Bladder microvascular endothelial cell (primary cell): ENCODE measurements at places on chromosomes 4 and X. TPM values are rescaled to one million over a fixed set of nuclear protein-coding genes. Genes with fewer than 3 reads are reported as not detected.

Gene TKTL1
- under 0.01 and 0.31 TPM in 2 replicates for total RNA-seq

Gene LINC00632
- 0.49 and 0.57 TPM in 2 replicates for total RNA-seq

Gene TACC3
- 17.4 and 19.1 TPM in 2 replicates for total RNA-seq

Gene HERC6
- 6.0 and 6.7 TPM in 2 replicates for total RNA-seq

Gene GAR1
- total RNA-seq = 2.4 and 5.9 TPM in 2 replicates

Gene RAB39B
- total RNA-seq = under 0.01 and 0.38 TPM in 2 replicates

Gene SSX1
- not detected in 2 replicates for total RNA-seq

Gene GLUD2
- total RNA-seq = 1.0 and 3.9 TPM in 2 replicates

Gene FGA
- not detected in 2 replicates for total RNA-seq

Gene DNAJB14
- 53.9 and 80.6 TPM in 2 replicates for total RNA-seq

Gene FAM53A
- 0.65 and 1.7 TPM in 2 replicates for total RNA-seq
